HuH-7.5 (cell line): ENCODE measurements at places on chromosomes 1 and 21.
A peak's percentile ranks its signal among the peaks of the same experiment; 100 is the strongest.

- no peak for DNase-seq
Measured at GRCh38 chr1:36284517-36284916, 21.7 kb upstream of the SH3D21 start.

- DNase-seq = no peak
Measured at GRCh38 chr1:73998348-73998959, 199.5 kb downstream of the LRRIQ3 start.

GRCh38 chr1:10059342-10059718 is 26.6 kb downstream of the UBE4B start:
- no peak for DNase-seq

- DNase-seq = no peak
Measured at GRCh38 chr1:64499966-64500365, 30.0 kb downstream of the CACHD1 start.

GRCh38 chr1:185053204-185053603 is 7.8 kb downstream of the RNF2 start:
- no peak for DNase-seq

- DNase-seq = no peak
Measured at GRCh38 chr1:8293118-8293517, 24.8 kb upstream of the SLC45A1 start.

- DNase-seq = no peak
Measured at GRCh38 chr1:24954022-24954421, 23.9 kb upstream of the RUNX3 start.

- no peak for DNase-seq
Measured at GRCh38 chr1:160108888-160109662, 6.5 kb upstream of the ATP1A2 start.

DNA sequence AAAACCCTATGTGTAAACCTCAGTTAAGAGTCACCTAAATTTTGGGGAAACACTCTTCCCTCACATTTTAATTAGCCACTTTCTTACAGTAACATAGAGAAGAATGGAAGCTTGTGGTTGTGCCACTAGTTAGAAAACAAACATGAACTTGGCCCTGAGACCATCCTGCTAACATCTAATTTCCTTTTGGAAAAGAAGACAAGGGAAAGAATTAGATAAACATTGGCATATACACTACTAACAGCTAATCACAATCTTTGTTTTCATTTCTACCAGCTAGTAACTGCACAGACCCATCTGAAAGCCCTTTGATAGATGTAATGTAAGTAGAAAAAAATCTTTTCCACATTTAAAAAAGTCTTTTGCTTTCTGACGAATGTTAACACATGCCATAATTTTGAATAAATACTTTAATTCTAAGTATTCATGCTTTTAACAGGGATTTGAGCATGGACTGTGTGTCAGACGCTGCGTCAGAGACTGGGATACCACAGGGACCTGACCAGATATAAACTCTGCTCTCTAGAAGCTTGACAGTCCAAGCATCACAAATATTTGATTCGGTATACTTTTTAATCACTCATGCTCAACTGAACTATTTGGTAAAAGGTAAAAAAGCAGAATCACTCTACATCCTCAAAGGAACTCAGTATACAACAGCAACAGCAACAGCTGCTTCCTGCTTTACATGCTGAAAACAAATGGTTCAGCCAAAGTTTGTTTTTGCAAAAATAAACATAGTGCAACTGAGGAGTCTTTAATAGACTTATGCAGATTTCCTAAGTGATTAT is 30.2 kb downstream of the DPH5 start:
- DNase-seq = no peak

GRCh38 chr1:162070825-162071224 is 1.3 kb downstream of the NOS1AP start:
- DNase-seq = no peak

DNA sequence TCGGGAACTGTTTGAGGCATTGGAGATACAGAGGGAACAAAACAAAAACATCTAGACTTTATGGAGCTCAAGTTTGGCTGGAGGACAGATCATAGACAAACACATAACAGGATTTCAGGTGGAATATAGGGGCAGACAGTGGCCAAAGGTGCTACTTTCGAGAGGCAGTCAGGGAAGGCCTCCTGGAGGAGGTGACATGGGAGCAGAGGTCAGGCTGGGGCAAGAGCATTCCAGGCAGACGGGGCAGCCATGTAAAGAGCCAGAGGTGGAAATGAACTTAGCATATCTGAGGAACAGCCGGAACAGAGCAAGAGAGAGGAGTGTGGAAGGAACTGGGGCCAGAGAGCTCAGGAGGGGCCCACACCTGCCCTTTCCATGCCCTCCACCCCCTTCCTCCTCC is 122.3 kb downstream of the DMRTB1 start:
- DNase-seq = no peak

GRCh38 chr21:41840880-41841279 is 38.3 kb downstream of the PRDM15 start:
- DNase-seq = no peak

DNA sequence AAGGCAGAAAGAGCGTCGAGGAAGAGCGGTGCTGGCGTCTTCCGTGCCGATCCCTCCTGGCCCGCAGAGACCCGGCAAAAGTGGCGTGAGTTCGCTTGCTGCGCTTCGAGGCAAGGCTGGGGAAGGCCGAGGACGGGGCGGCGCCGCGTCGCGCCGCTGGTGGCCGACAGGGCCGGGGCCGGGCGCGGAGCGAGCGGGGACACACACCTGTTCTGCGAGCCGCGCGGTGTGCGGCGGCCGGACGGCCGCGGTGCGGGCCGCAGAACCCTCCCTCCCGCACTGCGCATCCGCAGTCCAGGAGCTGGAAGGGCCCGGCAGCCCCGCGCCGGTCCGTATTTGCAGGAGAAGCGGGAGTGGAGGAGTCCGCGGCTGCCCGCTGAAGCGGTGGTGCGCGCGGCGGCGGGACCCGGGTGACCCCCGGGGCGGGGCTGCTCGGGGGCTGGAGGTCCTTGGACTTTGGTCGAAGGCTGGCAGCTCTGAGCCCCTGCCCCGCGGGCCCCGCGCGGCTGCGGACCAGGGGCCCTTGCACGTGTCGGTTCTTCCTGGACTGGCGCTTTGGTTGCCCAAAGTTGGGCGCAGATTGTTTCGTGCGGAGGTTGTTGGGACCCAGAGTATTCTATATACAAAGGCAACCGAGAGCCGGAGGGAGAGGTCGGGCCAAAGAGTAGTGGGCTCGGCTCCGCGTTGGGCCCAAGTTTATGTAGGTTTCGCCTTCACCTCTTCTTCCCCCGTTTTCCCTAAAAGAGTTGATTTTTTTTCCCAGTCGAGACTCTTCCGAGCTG is 2.6 kb downstream of the RNF220 start:
- DNase-seq = peak; percentile 52

DNA sequence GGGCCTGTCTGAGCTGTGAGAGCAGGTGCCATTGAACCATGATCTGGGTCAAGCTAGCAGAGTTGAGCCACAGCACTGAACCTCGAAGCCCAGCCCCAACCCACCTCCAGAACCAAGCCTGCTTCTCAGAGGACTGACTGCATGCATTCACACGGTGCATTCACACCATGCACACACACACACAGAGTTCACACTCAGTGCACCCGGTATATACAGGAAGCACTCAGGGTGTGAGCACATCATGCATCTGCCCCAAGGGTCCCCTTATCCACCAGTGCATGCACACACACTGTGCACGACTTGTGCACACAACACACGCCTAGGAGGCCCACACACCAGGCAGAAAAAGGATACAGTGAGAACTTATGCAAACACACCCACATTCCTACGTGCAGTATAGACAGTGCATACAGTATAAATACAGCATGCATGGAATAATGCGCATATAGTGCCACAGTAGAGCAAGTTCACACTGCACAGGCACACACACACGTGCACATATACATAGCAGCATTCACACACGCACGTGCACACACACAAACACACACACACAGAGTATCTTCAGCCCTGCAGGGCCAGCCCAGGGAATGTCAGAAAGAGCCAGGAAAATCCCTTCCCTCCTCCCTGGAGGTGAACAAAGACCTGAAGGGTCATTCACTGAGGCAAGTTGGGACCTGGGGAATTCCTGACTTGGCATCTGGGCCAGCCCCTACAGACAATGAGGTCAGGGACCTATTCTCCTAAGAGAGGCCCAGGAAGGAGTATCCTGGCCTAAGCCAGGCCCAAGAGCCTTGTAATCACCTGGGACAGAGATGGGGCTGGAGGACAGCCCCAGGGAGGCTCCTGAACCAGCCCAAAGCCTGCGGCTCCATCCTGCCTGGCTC is 42.1 kb downstream of the CAMK2N1 start:
- no peak for DNase-seq

- DNase-seq = no peak
Measured at GRCh38 chr1:192579010-192579738, 3.6 kb downstream of the RGS1 start.

DNA sequence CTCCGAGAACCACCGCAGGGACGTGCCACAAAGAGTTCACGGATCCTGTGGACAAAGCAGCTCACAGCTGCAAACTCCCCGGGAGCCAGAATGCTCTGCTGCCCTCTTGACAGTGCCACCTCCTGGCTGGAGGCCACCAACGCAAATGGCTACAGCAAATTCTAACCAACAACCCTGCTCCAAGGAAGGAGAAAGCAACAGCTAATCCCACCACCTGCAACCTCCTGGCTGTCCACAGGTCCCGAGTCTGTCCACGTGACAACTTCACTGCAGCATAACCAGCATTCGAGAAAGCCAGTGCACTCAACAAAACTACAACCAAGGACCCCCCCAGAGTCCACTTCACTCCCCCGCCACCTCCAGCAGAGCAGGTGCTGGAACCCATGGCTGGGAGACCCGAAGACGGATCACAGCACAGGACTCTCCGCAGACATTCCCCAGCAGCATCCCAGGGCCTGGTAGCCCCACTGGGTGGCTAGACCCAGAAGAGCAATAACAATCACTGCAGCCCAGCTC is 17.3 kb downstream of the POFUT2 start:
- DNase-seq = no peak

- no peak for DNase-seq
Measured at GRCh38 chr1:215777370-215777925, 210.3 kb downstream of the KCTD3 start.

DNA sequence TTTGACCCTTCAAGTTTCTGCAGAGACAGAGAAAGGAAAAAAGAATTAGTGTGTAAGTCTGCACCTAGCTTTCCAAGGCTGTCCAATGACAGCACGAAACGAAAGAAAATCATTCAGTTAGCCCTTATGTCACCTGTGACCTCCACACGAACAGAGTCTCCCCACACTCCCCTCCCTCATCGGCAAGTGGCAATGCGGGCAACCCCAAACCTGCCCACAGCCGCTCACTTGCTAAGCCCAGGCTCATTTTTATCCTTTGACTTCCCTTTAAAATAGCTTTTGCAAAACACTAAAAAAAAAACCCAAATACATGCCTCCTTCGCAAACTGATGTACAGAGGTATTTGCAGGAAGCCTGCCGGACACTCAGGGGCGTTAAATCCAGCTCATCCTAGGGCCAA is 10.3 kb downstream of the RCC2 start:
- DNase-seq = no peak

- DNase-seq = no peak
Measured at GRCh38 chr1:45887156-45887842, 83.9 kb downstream of the MAST2 start.

- peak; percentile 38 for DNase-seq
Measured at GRCh38 chr1:117059334-117059677, 820 bp upstream of the TTF2 start.

GRCh38 chr1:170032531-170033280 is 41.8 kb downstream of the KIFAP3 start:
- DNase-seq = no peak

DNA sequence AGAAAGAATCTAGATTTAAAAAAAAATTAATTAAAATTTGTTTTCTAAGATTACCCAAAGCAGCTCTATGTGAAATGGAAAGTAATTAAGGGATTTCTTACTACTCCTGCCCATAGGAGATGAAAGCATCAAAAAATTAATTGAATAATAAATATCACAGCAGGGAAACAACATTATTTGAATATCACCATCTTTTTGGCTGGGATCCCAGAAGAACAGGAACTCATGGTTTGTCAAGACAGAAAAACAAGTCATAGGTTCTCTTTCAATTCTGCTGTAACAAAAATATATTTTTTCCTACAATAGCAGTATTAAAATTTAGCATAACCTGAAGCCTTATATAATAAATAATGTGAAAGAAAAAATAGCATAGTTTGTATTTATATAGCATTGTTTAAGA is 1713.4 kb downstream of the NCAM2 start:
- DNase-seq = no peak

- no peak for DNase-seq
Measured at GRCh38 chr1:93824834-93825233, 54.2 kb downstream of the DNTTIP2 start.

DNA sequence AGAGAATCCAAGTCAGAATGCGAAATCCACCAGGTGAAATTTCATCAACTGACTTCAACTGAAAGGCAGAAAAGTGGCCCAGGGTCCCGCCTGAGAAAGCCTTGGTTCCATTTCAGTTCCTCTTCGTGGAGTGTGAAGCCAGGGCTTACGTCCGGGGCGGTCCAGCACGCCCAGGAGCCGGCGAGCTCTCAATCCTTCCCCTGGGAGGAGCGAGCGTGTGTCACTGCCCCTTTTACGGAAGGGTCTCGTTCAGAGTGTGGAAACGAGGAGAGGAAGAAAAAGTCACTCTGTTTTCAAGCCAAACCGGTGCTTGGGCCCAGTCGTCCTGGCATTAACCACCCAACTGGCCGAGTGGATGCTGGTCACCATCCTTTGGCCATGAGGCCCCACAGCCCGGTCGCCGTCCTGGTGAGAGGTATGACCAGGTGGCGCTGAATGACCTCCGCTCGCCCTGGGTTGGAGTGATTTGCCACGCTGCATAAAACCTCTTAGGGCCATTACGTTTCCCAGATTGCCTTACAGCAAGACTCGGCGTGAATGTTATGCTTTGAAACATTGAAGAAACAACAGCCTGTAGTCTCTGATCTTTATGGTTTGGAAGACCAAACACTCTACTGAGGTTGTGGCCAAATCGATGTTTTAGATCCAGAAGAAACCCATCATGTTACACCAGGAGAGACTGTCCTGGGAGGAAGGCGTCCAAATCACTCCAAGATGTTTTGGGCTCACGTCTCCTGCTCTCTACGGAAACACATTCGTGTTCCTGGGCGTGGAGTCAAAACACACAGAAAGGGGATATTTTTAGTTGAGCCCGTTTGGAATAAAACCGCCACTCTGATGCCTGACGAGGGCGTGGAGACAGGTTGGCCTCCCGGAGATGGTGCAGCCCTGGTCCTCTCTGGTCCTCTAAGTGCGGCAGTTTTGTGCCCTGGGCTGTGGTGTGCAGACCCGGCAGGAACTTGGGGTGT is 93.6 kb upstream of the ACTRT2 start:
- no peak for DNase-seq
